Thoracic aorta endothelial cell (primary cell): ENCODE measurements at places on chromosomes 12 and 14. TPM values are rescaled to one million over a fixed set of nuclear protein-coding genes. Genes with fewer than 3 reads are reported as not detected.

RNASE1 gene
- total RNA-seq, result 38.3 and 105 TPM in 2 replicates

SLC25A47 gene
- total RNA-seq, result not detected in 2 replicates

SLC41A2 gene
- 16.0 and 26.8 TPM in 2 replicates for total RNA-seq

JDP2 gene
- 3.3 and 6.1 TPM in 2 replicates for total RNA-seq

CLEC2A gene
- total RNA-seq, result not detected in 2 replicates

ESPL1 gene
- total RNA-seq, result 14.6 and 29.3 TPM in 2 replicates

GPR84 gene
- not detected in 2 replicates for total RNA-seq

TEX22 gene
- total RNA-seq, result 0.14 and 0.27 TPM in 2 replicates

KITLG gene
- total RNA-seq, result 26.2 and 48.5 TPM in 2 replicates

HOXC10 gene
- total RNA-seq, result not detected in 2 replicates

MSI1 gene
- total RNA-seq, result not detected in 2 replicates

B4GALNT1 gene
- 0.14 and 0.27 TPM in 2 replicates for total RNA-seq

AQP5 gene
- not detected in 2 replicates for total RNA-seq

PPP1R1A gene
- not detected in 2 replicates for total RNA-seq

NANOG gene
- total RNA-seq, result not detected in 2 replicates

CIROP gene
- not detected in 2 replicates for total RNA-seq

SLC4A8 gene
- total RNA-seq, result 5.2 and 5.5 TPM in 2 replicates

CCDC177 gene
- not detected in 2 replicates for total RNA-seq

POTEG gene
- not detected in 2 replicates for total RNA-seq

IFNG-AS1 gene
- total RNA-seq, result not detected in 2 replicates

KERA gene
- not detected in 2 replicates for total RNA-seq

HOXC11 gene
- not detected in 2 replicates for total RNA-seq

MMP19 gene
- 0.36 and 0.53 TPM in 2 replicates for total RNA-seq
